Activated T-cell treated with anti-CD3 and anti-CD28 coated beads, Interleukin-2, amount 50 U/mL, for 4 hours (primary cell): ENCODE measurements at places on chromosomes 6 and 20. TPM values are rescaled to one million over a fixed set of nuclear protein-coding genes. Genes with fewer than 3 reads are reported as not detected.

- no peak for DNase-seq
These were observed 29.1 kb upstream of the CSNK2A1 start for GRCh38 chr20:572727-573126.

DNA sequence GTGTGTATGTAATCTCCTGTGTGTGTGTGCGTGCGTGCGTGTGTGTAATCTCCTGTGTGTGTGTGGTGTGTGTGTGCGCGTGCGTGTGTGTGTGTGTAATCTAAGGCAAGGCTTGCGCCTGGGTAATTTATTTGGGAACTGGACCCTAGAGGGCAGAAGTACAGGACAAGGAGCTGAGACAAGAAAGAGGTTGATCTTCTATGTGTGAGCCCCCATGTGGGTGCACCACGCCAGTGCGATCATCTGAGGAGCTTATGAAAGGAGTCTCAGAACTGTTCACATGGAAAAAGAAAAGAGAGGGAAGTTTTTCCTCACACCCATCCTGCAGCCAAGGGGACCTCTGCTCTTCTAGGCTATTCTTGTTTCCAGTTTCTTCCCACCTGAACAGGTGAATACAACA is 220.1 kb upstream of the GGTLC1 start:
- DNase-seq: no peak

Gene PSORS1C2
- total RNA-seq: not detected

GRCh38 chr6:88301888-88302768 is 136.0 kb upstream of the CNR1 start:
- no peak for DNase-seq

DNA sequence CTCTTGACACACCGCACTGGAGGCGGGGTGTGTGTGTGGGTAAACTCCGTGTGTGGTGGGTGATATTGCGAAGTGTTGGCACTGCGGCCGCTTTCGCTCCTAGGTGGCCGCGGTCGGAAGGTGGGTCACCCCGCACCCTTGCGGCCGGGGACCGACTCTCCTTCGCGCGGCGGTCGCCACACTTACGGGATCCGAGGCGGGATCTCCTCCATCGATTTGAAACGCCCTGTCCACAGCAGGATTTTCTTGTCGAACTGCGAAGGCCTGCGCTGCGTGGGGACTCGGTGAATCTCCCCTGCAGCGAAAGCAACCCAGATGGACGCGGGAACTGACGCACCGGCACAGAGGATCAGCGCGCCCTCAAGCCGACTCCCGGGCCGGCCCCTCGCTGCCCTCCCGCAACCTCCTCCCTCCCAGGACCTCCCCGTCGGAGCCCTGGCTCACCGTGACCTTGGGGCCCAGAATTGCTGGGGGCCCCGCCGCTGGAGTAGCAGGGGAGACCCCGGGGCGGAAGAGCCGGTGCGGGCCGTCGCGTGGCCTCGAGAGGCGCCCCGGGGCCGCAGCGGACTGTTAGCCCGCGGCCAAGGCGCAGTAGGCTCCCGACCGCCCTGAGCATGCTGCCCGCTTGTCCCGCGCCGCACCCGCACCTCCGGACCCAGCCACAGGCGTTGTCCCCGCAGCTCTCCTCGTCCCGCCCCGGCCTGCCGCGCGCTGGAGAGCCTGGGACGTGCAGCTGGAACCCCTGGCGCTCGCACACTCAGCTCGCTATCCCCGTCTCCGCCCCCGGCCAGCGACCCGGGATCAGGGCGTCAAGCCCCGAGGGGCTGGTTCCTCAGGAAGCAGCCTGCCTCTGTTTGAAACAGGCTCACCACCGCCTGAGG is at the start of gene FAM162B:
Gene FAM162B, minus strand, starts transcription at position 759 of the 881 bp plus-strand sequence. Its CDS starts 143 bp downstream, at position 616.
- DNase-seq: no peak
